MM.1S (cell line): ENCODE measurements at places on chromosomes 11 and 22.
A peak's percentile ranks its signal among the peaks of the same experiment; 100 is the strongest.

DNA sequence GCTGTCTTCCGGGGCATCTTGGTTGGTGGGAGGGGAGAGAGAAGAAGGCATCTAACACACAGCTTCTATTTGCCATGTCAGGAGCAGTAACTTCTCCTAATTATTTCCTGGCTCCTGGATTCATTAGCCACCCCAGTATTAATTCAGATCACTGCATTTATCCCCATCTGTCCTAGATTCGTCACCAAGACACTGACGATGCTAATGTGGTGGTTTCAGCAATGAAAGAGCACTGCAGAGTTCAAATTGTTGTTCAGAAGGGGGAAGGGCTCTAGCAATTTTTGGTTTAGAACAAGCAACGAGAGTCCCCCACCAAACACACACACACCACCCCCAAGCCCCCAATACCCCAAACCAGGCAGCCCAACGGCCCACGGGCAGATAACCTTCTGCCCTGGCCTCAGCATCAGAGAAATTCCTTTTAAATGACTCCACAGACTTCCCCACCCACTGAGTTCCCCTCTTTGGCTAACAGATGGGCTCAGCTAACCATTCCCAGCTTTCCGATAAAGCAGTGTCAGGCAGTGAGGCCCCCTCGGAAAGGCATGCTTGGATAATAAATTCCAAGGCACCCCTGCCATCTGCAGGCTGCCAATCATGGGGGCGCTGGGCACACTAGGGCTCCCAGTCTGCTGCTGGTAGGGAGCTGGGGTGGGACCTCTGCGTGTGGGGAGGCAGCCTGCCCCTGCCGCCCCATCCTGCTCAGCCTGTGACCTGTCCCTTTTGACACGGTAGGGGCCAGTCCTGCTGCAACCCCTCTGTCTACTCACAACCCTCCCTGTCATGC lies 453.5 kb downstream of the MIAT start:
- no peak for DNase-seq
- peaks cover 65% of the 10 kb centered on the region for H3K27me3 ChIP-seq
- no peaks in the 10 kb centered on the region for H3K4me1 ChIP-seq
- H3K36me3 ChIP-seq = no peaks in the 10 kb centered on the region
- no peak overlapping the region for H3K27ac ChIP-seq

DNA sequence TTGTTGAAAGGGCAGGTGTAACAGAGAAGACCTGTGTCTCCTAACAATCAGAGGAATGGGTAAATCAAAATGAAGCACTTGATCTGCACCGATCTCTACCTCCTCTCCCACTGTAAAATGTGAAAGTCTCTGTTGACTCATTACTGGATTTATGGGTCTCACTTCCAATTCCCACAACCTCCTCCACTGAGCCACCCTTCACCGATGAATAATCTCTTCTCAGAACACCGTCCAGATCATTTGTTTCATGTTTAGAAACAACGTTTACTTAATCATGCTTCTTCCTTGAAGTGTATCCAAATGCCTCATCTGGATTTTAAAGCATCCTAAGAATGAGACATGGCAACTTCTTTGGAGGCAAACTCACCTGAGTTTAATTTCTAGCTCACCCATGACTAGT lies 643.6 kb downstream of the ETS1 start:
- no peaks in the 10 kb centered on the region for H3K36me3 ChIP-seq
- H3K27ac ChIP-seq = no peak overlapping the region
- no peak overlapping the region for H3K4me3 ChIP-seq
- no peaks in the 10 kb centered on the region for H3K27me3 ChIP-seq

DNA sequence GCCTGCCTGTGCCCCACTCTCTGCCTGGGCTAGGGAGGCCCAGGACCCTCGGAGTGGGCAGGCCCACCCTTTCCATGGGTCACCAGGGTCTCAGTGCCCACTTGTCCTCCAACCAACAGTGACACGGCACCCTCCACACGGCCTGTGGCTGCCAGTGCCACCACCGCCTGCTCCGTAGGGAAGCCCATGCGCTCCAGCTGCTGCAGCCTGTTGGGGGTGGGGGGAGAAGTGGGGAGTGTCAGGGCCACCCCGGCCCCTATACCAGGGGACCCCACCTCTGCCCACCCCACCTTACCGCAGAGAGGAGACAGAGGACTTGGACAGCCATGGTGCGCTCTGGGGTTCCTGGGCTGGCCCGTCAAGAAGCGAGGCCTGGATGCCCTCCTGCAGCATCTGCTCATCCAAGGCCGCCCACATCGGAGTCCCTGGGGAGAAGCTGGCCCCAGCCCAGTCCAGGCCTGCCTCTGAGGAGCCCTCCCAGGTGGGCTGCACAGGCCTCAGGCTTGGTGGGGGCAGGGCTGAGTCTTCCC lies 7.7 kb downstream of the RHBDD3 start:
- no peak for DNase-seq
- no peak overlapping the region for H3K4me3 ChIP-seq
- no peaks in the 10 kb centered on the region for H3K27me3 ChIP-seq
- no peaks in the 10 kb centered on the region; the same call in 1 of the 2 replicates for H3K36me3 ChIP-seq

DNA sequence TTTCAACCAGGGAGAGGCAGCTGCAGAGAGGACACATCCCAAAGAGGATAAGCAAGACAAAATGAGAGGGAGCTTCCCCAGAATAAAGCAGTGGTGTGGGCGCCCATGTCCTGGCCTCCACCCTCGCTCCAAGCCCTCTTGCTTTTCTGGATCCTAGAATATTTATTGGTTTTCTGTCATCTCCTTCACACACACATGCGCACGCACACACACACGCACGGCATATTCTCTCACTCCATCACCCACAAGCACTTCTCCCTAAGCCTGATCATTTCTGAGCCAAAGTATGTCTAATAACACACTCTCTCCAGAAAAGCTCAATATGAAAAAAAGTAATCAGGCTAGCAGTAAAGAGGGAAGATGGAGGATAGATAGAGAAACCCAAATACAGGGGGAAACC lies 7.6 kb downstream of the IGSF9B start:
- no peaks in the 10 kb centered on the region for H3K4me1 ChIP-seq
- no peak for DNase-seq
- H3K27ac ChIP-seq = no peak overlapping the region
- no peaks in the 10 kb centered on the region for H3K27me3 ChIP-seq

DNA sequence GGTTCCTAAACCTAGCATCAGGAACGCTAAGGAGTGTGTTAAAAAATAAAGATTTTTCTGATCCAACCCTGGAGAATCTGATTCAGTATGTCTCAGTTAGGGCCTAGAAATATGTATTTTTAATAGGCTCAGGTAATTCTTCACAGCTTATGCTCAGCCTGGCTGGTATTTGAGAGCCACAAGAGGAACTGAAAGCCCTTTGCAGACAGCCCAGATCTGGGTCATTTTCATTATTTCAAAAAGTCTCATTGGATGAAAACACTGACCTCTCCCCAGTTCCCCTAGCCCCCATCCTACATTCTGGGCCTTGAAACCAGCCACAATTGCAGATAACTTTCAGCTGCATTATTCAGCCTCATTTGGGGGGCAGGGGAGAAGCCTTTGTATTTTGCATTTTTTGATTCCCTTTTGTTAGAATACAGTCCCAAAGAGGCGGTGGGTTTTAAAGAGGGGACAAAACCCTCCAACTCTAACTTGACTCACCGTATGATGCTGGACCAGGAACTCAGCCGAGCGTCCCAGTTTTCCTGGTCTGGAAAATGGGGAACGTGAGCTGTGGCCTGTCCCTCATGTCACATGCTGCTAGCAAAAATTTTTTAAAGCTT lies 66.0 kb upstream of the LARGE1 start:
- no peaks in the 10 kb centered on the region for H3K27me3 ChIP-seq
- no peaks in the 10 kb centered on the region for H3K36me3 ChIP-seq
- no peak overlapping the region for H3K4me3 ChIP-seq
- DNase-seq = no peak
- H3K27ac ChIP-seq = no peak overlapping the region
- H3K4me1 ChIP-seq = no peaks in the 10 kb centered on the region

DNA sequence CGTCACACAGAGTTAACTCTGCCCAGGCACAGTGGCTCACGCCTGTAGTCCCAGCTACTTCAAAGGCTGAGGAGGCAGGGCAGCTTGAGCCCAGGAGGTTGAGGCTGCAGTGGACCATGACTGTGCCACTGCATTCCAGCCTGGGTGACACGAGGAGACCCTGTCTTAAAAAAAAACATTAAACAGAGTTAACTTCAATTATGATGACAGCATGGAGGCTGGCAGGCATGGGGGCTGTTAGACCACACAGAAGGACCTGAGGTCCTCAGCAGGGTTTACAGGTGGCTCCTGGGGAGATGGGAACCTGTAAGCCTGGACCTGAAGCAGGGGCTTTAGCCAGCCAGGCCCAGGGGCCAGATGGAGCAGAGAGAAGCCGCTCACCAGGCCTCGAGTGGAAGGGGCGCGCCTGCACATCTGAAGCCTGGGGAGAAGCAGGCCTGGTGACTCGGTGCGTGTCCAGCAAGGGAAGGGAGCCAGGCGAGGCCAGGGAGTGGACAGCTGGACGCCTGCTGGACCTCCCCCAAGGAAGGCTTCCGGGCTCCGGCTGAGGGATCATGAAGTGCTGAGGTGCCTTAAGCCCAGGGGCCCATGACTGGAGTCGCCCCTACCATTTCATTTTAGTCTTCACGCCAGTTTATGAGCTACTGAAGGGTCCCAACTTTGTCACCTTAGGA lies 25.3 kb downstream of the RPUSD4 start:
- no peaks in the 10 kb centered on the region for H3K27me3 ChIP-seq
- no peak overlapping the region for H3K4me3 ChIP-seq
- no peak overlapping the region for H3K27ac ChIP-seq
- peaks cover 38% of the 10 kb centered on the region for H3K4me1 ChIP-seq
- H3K36me3 ChIP-seq = no peaks in the 10 kb centered on the region

DNA sequence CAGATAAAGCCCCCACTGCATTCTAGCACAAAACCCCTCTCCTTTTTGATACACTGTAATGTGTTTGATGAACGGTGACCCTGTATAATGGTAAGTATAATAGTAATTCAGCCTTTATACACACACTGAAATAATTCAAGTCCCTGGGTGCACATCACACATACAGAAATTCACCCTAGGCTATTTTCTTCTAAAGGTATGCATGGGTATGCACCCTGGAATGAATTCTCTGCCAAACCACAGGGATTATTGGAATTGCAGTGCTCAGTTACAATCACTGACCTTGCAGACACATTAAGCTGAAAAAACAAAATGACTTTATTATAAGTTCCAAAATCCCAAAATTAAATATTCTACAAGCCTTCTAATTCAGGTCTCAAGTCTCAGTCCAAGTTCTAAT lies 245.9 kb upstream of the FAT3 start:
- no peaks in the 10 kb centered on the region for H3K36me3 ChIP-seq
- no peaks in the 10 kb centered on the region for H3K4me1 ChIP-seq
- H3K4me3 ChIP-seq = no peak overlapping the region

- no peak for DNase-seq
- no peaks in the 10 kb centered on the region for H3K36me3 ChIP-seq
- H3K4me1 ChIP-seq = peaks cover 29% of the 10 kb centered on the region
- H3K4me3 ChIP-seq = no peak overlapping the region
- H3K27ac ChIP-seq = no peak overlapping the region
Observed at GRCh38 chr11:115304774-115305472, 199.3 kb downstream of the CADM1 start.

- no peaks in the 10 kb centered on the region for H3K36me3 ChIP-seq
- H3K27me3 ChIP-seq = 0 out of 2 replicates have a peak, but pooled peaks cover 4% of the 10 kb centered on the region
- no peak overlapping the region for H3K4me3 ChIP-seq
- no peak overlapping the region for H3K27ac ChIP-seq
Observed at GRCh38 chr11:6667733-6668374, 12.2 kb upstream of the DCHS1 start.

DNA sequence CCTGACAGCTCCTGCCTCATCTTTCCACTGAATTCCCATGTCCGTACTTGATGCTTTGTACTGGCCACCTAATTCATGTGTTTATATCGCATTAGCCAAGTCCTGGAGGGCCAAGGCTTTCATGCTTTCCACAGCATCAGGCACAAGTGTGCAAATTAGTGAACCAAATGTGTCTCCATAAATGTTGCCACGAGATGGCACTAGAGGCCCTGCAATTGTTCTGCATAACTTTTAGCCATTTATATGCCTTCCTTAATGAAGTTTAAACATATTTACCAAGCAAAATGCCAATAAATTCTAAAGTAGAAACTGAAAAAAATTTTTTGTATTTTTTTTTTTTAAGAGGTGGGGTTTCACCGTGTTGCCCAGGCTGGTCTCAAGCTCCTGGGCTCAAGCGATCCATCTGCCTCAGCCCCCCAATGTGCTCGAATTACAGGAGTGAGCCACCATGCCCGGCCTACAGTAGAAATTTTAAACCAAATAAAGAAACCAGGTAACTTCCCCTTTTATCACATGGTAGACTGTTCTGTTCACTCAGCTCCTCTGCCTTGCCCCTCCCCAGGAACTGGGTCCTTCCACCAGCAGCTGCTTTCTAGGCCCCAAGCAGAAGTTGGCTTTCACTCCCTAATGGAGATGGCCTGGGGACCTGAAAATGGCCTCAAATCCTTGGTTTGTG lies 20.8 kb upstream of the IL18BP start:
- no peaks in the 10 kb centered on the region for H3K36me3 ChIP-seq
- DNase-seq = peak; percentile 57
- H3K27ac ChIP-seq = no peak overlapping the region
- H3K4me1 ChIP-seq = no peaks in the 10 kb centered on the region
- H3K4me3 ChIP-seq = no peak overlapping the region

- no peaks in the 10 kb centered on the region for H3K4me1 ChIP-seq
- no peaks in the 10 kb centered on the region for H3K36me3 ChIP-seq
- DNase-seq = peak; percentile 50
- peak overlapping the region; percentile 51 for H3K4me3 ChIP-seq
- H3K27ac ChIP-seq = no peak overlapping the region
- H3K27me3 ChIP-seq = no peaks in the 10 kb centered on the region
Observed at GRCh38 chr11:13183094-13183825, 94.3 kb upstream of the BMAL1 start.

GRCh38 chr11:46342239-46342638 lies 5.0 kb upstream of the DGKZ start:
- H3K4me1 ChIP-seq = no peaks in the 10 kb centered on the region
- peaks cover 50% of the 10 kb centered on the region for H3K27me3 ChIP-seq
- no peak for DNase-seq
- no peaks in the 10 kb centered on the region for H3K36me3 ChIP-seq

GRCh38 chr11:83543706-83544439 lies 257.7 kb upstream of the CCDC90B start:
- no peak overlapping the region for H3K27ac ChIP-seq
- no peaks in the 10 kb centered on the region for H3K4me1 ChIP-seq
- no peak for DNase-seq
- no peak overlapping the region for H3K4me3 ChIP-seq
- no peaks in the 10 kb centered on the region for H3K27me3 ChIP-seq

DNA sequence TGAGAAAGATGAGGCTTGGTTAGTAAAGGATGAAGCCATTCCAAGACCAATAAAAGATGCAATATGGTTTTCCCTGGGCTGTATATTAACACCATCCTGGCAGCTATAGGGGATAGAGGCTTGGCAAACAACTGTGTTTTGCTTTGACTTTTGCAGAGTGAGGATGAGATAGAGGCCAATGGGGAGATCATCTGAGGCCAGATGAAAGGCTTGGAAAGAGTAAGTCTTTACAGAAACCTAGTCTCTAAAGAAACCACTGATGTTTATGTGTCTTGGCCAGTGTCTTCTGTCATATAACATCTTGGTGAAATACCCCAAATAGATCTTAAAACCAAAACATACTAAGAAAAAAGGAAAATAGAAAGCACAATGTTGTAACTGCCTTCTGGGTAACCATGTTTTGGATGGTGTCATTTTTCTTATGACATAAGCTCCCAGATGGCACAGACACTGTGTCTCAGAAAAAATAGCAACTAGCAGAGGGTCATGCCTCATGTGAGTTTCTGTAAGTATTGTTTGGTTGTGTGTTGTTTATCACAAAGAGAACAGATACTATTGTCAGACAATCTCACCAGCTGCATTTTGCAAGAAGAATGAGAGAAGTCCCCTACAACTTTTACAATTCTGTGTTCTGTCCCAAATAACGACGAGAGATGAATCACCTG lies 305.4 kb downstream of the ST3GAL4 start:
- DNase-seq = no peak
- H3K4me1 ChIP-seq = no peaks in the 10 kb centered on the region
